ENCODE measurements at places on chromosomes 6 and 20. TPM values are rescaled to one million over a fixed set of nuclear protein-coding genes. Genes with fewer than 3 reads are reported as not detected.

Gene OOEP
- polyA plus RNA-seq, result not detected

Gene TOX2
- 4.2 TPM for polyA plus RNA-seq

Gene DUSP15
- 18.3 TPM for polyA plus RNA-seq

Gene NNAT
- 99.8 TPM for polyA plus RNA-seq

Gene RAET1E
- 0.93 TPM for polyA plus RNA-seq

Gene ZSCAN23
- polyA plus RNA-seq, result 15.3 TPM

Gene TNFRSF21
- 32.1 TPM for polyA plus RNA-seq

GRCh38 chr6:72371473-72371872, 250.4 kb upstream of the KCNQ5 start:
- DNase-seq, result no peak

DNA sequence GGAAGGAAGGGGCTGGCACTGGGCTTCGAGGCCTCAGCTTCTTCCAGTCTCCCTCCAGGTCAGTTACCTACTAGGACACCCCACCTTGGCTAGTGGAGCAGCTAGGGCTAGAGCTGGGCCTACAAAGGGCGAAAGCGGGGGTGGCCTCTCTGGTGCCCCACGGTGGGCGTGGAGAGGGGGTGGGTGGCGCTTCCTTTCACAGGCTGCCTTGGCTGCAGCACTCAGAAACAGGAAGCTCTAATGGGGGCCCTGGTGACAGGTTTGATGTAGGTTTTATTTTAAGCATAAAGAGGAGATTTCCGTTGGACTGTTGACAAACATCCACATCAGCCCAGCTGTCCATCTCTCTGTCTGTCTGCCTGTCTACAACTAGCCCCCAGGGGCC, 13.4 kb downstream of the FAM110A start:
- no peak for DNase-seq

DNA sequence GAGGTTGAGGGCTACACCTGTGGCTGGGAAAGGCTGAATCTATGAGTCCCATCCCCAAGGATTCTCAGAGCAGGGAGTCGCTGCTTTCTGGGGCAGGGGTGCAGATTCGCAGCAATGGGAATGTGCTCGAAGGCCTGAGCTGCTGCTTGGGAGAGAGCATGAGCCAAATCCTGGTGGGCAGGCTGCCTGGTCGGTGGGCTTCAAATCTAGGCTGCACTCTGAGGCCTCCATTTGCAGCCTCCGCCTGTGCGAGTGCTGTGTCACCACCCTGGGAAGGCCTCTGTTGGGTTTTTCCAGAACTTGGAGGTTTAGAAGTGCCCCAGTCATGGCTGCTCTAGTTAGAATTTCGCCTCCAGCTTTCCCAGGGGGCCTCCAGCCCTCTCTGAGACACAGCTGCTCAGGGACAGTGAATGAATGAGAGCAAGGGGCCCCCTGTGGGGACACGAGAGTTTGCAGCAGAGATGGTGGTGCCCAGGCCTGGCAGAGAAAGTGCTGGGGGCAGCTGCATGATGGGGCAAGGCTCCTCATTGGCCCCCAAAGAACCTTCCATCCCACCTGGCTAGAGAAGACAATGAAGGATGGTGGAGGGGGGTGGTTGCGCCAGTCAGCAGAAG, 31.1 kb upstream of the RNF24 start:
- DNase-seq, result no peak

GRCh38 chr6:75693534-75693933, 55.5 kb upstream of the MYO6 start:
- DNase-seq, result no peak

DNA sequence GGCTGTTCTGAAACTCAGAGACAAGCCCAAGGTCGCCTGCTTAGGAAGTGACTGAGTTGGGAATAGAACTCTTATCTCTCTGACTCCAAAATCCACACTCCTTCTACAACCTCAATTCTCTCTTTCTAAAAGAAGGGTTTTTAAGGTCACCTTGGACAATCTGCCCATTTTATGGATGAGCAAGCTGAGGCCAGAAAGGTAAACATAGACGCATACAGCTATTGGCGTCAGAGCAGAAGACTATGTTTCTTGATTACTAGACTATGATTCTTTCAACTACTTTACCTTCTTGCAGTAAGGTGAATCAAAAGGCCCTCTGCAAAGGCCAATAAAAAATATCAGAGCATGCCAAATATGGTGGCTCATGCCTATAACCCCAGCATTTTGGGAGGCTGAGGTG, 276.6 kb downstream of the CLIC5 start:
- DNase-seq, result no peak

DNA sequence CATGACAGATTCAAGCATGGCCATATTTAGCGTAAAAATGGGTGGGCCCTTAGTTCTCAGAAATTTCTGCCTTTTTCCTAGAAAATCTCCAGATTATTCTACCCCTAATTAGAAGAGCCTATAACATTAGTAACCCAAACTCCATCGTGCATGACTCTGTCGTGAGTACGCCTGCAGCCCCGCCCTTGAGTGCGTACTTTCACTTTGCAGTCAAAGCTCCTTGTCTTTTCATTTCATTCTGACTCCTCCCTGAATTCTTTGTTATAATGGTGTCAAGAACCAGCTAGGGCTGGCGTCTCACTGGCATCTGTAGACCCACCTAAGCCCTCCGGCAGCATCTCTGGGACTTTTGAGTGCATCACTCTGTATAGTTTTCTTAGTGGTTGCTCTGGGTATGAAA, 61.7 kb upstream of the NOX3 start:
- no peak for DNase-seq

DNA sequence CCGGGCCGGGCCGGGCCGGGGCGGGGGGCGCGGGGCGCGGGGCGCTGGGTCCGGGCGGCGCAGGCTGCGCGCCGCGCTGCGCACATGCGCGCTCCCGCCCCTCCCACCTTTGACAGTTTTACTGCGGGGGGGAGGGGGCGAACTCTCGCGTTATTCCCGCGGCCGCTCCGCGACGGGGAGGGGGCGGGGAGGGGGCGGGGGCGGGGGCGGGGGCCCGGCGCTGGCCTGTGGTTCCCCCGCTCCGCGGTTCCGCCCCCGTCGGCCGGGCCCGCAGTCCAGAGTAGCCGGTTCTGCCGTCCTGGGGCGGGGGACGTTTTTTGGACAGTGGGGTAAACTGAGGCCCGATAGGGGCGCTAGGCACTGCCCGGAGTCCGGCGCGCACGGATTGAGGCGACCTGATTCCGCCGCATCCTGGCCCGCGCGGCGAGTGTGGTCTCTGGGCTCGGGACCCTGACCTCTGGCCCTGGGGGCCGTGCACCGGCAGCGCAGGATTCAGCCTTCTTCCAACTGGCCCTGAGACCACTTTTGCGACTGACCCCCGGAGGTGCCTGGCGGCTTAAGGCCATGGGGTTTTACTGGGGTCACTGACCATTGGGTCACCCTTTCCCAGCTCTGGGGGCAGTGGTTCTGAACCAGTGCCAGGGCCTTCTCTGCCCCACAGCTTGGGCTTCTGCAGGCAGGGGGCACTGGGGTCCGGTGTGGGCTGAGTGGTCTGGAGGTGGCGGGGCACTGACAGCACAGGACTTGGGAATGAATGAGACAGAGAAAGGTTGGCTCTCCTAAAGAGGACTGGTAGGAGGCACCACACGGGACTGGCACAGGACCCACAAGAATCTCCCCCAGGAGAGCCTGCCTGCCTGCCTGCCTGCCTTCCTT, at the start of gene ZNF512B:
Gene ZNF512B, minus strand, starts transcription at position 93 of the 876 bp plus-strand sequence. CDS start 1,980 bp downstream, outside the sequence.
- no peak for DNase-seq

DNA sequence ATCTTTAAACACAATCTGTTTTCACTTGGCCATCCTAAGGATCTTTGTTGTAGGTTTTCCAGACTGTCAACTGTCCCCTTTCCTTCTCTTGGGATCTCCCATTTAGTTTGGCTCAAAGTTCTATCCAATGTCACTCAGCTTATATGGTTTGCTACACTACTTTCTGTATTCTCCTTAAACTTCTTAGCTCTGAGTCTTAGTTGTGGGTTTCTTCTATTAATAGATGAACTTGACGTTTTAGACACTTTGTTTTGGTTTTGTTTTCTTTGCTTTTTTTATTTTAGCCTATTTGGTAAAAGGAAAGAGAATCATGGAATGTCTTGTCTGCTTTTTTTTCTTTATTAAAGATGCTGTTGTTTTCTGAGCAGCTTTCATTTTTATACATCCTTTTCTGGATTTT, 11.4 kb downstream of the RMND1 start:
- DNase-seq, result no peak

DNA sequence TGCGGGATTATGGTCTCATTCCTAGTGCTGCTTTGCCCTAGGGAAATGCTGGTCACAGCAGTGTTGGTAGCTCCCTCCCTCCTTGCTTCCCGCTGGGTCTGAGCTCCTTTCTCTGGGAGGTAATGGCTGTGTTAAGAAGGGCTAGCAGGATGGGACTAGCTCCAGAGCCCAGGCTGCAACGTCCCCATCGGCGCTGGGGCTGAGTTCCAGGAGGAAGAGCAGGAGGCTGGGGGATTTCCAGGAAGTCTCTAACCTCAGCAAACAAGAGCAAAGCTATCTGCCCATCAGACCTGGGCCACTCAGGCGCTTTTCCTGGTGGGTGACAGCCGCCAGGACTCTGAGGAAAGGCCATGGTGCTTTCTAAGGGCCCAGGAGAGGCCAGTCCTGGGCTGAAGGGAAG, 174.2 kb downstream of the DLL1 start:
- no peak for DNase-seq

- DNase-seq, result no peak
Observed at GRCh38 chr6:20769631-20770030, 235.4 kb downstream of the CDKAL1 start.

- DNase-seq, result no peak
Observed at GRCh38 chr6:20180935-20181334, 31.3 kb downstream of the MBOAT1 start.

- no peak for DNase-seq
Observed at GRCh38 chr6:24740861-24741260, 21.9 kb upstream of the C6orf62 start.

DNA sequence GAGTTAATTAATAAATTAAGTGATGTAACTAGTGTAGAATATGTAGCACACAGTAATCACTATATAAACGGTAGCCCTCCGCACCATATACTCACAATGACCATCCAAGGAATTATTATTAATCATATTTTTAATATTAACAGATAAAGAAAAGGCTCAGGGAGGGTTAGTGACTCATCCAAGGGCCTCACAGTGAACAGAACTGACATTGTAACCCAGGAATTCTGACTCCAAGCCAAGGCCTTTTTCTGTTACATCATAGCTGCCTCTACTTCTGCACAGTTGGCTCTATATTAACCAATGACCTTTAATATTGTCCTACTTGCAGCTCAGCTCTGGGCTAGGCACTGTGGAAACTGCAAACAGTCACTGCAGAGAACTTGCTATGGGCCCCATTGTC, 117.5 kb upstream of the SIRPG start:
- DNase-seq, result no peak

DNA sequence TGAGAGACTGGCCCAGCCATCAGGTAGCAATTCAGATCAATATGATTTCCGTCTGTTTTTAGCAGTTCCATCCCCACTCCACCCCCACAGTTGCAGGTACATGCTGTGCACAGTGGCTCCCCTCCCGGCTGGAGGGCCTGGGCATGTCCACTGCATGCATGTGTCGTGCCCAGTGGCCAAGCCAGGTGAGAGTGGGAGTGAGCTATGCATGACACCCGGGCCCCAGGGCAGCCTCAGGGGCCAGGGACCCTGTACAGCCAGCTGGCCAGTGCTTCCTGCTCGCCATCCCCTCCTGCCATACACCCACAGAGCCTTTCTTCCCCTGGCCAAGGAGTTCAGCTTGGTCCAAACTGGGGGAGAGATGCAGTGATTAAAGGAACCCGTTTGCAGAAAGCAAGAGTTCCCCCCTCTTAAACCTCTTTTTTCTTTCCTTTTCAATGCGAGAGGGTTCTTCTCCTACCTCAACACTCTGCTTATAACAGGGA, 135.3 kb downstream of the THBS2 start:
- DNase-seq, result no peak

GRCh38 chr6:129287231-129288177, 404.6 kb downstream of the LAMA2 start:
- no peak for DNase-seq

GRCh38 chr6:56329271-56330050, 82.1 kb upstream of the COL21A1 start:
- peak; percentile 51 for DNase-seq

DNA sequence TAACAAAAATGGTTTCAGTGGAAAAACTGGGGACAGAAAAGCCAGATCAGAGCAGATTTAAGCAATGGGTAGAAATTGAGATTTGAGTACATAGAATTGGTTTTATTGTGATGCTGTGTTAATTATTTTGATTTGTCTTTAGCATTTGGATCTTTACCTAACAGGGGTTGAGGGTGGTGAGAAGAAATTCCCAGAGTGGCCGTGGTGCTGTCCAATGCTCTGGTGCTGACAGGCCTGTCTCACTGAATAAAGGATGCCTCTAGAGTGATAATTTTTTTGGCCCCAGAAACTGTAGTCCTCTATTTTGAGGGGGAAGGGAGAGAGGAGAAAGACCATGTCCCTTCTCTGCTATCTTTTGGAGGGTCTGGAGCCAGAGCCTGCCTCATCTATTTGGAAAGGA, 79.1 kb downstream of the LYRM2 start:
- DNase-seq, result no peak

GRCh38 chr20:57774951-57775350, 65.1 kb upstream of the PMEPA1 start:
- no peak for DNase-seq

DNA sequence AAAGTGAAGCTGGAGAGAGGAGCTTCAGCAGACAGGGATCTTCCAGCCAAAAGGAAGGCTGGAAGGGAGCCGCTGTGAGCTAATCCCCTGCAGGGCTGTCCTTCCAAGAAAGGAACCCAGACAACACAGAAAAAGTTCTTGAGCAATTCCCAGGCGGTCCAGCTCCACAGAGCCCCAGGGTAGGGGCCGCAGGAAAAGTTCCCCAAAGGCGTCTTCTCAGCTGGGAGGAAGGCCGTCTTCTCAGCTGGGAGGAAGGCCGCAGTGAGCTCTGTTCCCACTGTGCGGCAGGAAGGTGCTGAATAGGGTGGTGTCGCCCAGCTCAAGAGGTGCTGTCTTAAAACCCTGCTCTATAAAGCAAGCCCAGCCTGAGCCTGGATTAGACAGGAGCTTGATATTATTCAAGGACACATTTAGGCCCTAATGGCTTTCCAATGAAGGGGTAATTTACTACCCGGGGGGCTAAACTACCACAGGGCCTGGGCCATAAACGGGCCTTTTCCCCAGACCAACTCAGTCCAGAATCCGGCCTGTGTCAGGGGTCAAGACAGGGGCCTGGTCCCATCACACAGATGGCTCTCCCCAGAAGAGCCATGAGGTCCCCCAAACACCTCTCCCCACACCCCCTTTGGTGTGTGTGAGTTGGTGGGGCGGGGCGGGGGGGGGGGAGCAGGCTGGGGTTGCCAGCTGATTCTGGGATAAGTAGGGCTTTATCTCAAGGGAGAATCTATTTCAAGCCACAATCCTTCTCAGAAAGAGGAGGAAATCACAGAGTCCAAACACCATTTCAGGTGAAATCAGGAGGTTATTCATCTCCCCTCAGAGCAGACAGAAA, 103.6 kb downstream of the NOL4L start:
- DNase-seq, result no peak

GRCh38 chr6:161031721-161032495, 40.3 kb downstream of the MAP3K4 start:
- no peak for DNase-seq

DNA sequence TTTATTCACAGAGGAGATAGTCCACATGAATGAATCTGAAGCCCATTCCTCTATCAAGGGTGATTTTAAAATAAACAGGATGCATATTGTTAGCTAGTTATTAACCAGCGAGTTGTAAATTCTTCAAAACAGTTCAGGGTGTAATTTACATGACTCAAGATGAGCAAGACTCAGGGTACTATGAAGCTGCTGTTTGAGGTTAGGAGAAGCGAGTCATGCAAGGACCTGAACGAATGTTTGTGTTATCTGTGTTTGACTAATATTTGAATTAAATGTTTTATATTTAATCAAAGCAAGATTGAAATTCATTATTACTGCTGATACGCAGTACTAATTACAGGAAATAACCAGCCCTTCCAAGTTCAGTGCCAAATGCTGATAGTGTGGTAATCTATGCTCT, 191.1 kb downstream of the SAMD5 start:
- no peak for DNase-seq

All from right renal pelvis (tissue), 4 donors.